ENCODE measurements at places on chromosomes 13 and 19.

GRCh38 chr13:55517312-55517711 is 1623.4 kb upstream of the PRR20A start:
- no peak for DNase-seq

- no peak for DNase-seq
Measured at GRCh38 chr13:77894743-77895142, 23.9 kb downstream of the EDNRB start.

GRCh38 chr19:3908266-3909054 is 24.4 kb upstream of the NMRK2 start:
- no peak for DNase-seq

GRCh38 chr13:108923386-108924047 is 294.1 kb downstream of the MYO16 start:
- DNase-seq, result no peak

DNA sequence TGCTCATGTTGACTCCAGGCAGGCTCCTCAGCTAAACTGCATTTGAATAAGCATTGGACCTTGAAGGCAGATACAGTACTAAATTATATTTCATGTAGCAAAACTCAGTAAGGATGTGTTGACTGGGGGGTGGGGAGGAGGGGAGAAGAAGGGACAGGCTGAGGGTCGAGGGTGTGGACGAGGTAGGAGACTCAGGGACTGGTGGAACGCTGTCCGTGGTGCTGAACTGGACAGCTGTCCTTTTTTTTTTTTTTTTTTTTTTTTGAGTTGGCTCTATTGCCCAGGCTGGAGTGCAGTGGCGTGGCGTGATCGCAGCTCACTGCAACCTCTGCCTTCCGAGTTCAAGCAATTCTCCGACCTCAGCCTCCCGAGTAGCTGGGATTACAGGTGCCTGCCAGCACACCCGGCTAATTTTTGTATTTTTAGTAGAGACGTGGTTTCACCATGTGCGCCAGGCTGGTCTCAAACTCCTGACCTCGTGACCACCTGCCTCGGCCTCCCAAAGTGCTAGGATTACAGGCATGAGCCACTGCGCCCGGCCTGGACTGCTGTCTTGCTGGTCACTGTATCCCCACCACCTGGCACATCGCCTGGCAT is 33.2 kb upstream of the CASP14 start:
- DNase-seq, result no peak

GRCh38 chr13:44107357-44108121 is 227.8 kb downstream of the LACC1 start:
- DNase-seq, result no peak

GRCh38 chr19:50357178-50358100 is 8.0 kb downstream of the NAPSA start:
- DNase-seq, result peak; percentile 91

GRCh38 chr19:18853755-18854427 is 22.1 kb downstream of the UPF1 start:
- DNase-seq, result no peak

DNA sequence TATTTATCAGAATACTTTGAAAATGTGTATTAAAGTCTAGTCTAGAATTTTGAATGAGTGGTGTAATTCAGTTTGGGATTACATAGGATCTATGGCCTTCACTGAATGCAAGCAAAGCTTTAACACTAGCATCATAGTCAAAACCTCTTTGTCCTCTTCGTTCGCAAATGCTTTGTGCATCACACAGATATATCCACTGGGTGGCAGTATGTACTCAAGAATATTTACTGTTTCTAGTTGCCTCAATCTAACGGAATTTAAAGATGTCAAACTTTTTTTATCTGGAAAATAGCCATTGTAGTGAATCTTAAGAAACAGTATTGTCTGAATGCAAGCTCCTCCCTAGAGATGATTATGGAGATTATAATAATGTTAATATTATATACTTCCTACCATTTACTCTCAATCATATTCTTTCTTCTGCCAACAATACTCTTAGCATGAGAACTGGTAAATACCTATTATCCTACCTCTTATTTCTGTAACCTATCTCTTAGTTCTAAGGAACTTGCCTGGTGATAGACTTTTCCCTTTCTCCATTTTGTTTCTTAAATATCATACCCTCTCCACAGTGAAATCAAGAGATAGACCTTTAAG is 25.8 kb downstream of the LACC1 start:
- peak; percentile 6 for DNase-seq

GRCh38 chr19:32067685-32068084 is 277.7 kb upstream of the ZNF507 start:
- DNase-seq, result no peak

- DNase-seq, result no peak
Measured at GRCh38 chr19:50410109-50410508, 8.6 kb upstream of the SPIB start.

DNA sequence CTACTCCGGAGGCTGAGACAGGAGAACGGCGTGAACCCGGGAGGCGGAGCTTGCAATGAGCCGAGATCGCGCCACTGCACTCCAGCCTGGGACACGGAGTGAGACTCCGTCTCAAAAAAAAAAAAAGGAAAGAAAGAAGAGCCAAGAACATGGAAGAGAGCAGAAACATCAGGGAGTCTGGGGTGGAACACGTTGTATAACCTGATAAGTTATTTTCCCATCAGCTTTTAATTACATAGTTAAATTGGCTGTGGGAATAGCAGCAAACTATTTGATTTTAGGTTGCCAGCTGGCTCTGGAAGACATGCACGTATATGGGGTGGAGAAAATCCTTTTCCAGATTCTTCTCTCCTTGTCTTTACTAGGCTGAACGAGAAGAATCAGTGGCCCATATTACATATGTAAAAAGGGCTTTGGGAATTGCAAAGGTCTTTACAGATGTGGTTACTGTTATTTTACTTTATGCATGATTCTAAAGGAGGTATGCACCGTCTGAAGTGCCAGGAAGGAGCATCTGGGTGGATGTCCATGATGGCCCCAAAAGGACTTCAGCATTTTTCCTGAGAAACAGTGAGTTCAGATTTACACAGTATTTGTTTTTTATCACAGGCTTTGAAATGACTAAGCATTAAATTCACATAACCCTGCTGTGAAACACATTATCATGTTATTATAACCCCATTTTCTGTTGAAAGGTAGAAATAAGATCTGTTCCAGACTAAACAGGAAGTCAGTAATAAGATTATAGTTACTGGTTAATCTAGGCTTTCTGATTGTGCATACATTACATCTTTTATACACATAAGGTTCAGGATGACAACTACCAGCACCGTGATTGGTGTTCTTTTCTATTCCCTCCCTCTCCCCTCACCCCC is 4.6 kb upstream of the NAA16 start:
- no peak for DNase-seq

DNA sequence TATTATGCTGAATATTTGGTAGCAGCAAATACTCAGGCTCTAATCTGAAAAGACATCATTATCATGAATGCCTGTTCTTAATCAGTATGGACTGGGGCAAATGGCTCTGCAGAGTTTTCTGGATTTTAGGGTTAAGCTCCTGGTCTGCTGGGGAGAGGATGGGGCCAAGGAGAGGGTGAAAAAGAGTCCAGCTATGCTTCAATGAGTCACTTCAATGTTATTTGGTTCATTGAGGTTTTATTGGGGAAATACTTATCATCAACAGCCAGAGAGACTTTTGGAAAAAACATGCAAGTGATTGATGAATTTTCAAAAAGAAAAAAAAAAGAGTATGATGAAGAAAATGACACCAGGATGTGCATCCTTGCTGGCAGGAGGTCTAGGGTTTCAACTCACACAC is 278.3 kb downstream of the UQCRFS1 start:
- no peak for DNase-seq

- no peak for DNase-seq
Measured at GRCh38 chr19:16920816-16921529, 32.2 kb downstream of the F2RL3 start.

DNA sequence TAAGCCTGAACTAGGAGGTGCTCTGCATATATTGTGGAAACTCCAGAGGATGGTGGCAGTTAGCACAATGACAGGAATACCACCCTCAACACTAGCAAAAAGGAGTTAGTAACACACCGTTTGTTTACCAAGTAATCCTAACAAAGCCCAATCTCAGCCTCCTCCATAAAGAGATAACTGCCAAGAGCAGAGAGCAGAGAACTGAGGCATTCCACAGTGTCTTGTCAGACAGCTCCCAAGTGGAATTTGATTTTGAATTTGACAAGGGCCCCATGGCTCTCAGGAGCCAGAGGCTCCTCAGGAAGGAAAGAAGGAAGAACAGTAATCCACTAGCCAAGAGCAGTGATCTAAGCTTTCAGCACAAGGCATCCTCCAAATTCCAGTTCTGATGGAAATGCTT is 298.6 kb downstream of the DCLK1 start:
- DNase-seq, result no peak

DNA sequence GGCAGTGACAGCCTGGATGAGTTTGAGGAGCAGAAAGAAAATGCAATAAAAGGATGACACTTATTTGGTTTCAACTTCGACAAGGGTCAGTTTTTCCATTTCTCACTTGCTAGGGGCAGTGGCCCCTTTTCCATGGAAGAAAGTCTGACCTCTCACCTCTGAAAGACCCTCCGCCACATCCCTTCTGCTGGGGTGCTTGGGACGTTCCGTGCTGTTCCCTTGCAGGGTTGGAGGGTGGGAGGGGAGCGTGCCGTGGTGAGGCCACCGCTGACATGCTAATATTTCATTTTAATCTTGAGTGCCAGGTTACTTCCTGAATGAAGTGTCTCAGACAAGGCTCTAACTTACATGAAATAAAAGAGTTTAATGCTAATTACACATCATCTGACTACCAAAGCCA is 5.2 kb upstream of the ZNF536 start:
- DNase-seq, result no peak

DNA sequence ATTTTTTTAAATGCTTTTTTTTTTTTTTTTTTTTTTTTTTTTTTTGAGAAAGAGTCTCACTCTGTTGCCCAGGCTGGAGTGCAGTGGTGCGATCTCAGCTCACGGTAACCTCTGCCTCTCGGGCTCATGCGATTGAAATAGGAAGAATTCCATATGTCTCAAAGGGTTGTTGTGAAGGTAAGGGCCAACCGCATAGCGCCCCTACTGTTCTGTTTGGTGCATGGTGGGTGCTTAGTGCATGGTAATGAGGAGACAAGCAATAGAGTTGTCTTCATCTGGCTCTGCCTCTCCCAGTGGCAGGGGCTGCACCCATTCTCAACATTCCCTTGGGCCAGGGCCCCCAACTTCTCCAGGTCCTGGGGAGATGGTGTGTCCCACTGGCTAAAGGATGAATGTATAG is 68.7 kb downstream of the RASL11A start:
- DNase-seq, result peak; percentile 47

DNA sequence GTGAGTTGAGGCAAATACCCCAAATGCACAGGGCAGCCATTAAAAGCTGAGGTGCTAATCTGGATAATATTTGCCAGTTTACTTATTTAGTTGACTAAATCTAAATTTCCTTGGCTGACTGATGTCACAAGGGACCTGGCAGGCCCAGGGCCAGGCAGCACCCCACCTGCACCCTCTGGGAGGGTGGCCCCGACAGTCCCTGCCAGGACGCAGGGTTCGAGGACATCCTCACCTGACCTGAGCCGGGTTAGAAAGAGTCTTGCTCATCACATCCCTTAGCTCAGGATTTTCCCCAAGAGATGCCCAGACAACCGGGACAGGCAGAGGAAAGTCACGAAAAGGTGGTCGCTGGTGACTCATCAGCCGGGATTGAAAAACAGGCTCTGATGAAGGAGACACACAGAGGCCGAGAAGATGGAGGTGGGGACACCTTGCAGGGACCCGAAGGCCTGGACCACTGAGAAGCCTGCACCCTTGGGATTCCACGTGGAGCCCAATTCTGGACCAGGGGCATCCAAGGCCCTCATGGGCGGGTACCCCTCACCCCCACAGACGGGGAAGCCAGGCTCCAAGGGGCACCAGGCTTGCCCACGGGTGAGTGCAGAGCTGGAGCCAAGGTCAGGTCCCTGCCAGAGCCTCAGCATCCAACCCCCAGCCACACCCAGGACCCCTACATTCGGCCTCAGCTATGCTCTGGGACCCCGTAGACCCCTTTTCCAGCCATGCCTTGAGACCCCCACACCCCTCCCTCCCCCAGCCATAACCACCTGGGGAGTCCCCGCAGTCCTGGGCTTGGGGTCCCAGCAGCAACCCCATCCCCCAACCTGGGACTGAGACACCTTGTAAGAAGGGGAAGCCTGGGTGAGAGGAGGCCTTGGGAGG is 103.2 kb downstream of the SOX1 start:
- DNase-seq, result no peak

GRCh38 chr19:15120135-15121026 is 13.2 kb downstream of the SYDE1 start:
- no peak for DNase-seq

GRCh38 chr13:30157616-30157993 is 149.7 kb downstream of the KATNAL1 start:
- DNase-seq, result no peak

DNA sequence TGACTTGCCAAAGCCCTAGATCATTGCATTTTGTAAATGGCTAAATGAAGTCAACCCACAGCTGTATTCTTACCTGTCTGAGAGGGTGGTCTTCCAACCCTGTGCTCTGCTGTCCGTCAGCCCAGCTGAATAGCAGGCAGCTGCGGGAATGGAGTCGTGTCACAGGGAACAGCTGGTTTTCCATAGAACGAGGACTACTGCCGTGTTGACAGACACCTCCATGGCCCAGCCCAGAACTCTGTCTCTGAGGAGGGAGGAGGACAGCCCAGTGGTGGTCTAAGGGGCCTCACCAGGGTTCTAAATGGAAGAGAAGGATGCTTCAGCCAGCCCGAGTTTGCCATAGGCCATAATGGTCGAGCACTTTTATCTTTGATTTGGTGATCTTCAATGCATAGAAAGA is 110.7 kb downstream of the SLC7A1 start:
- no peak for DNase-seq

DNA sequence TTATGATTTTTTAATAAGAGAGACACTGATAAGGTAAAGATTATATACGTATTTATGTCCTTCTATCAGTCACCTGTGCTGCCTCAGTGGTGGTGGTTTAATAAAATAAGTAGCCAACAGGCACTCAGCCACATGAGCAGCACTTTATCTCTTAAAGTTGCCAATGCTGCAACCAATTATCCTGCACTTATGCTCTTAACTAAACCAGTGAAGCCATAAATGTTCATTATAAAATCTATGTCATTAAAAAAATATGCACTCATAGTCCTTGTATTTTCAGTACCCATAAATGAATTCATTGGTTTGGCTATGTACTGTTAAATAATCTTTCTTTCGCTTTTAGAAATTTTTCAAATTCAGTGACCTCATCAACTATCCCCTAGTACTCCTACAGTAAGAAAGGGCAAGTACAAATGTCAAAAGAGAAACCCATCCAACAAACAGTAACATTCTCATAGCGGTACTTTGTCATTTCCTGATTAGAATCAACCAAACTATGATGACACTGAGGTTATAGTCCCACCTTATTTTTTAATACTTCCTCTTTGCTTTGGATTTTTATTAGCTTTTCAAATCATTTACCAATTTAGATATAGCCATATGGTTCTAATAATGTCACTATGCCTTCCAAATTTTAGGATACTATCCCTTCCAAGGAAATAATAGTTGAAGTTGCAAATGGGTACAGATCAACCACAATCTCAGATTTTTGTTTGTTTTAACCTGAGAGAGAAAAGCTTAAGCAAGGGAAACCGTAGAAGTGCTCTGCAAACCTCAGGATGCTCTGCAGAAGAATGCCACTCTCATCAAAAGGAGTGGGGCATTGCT is 190.9 kb downstream of the KLF12 start:
- peak; percentile 64 for DNase-seq

GRCh38 chr19:49073514-49074378 is 1.2 kb upstream of the KCNA7 start:
- no peak for DNase-seq
